NCI-H187 (cell line): ENCODE measurements at places on chromosomes 2 and 18.
A peak's percentile ranks its signal among the peaks of the same experiment; 100 is the strongest.

DNA sequence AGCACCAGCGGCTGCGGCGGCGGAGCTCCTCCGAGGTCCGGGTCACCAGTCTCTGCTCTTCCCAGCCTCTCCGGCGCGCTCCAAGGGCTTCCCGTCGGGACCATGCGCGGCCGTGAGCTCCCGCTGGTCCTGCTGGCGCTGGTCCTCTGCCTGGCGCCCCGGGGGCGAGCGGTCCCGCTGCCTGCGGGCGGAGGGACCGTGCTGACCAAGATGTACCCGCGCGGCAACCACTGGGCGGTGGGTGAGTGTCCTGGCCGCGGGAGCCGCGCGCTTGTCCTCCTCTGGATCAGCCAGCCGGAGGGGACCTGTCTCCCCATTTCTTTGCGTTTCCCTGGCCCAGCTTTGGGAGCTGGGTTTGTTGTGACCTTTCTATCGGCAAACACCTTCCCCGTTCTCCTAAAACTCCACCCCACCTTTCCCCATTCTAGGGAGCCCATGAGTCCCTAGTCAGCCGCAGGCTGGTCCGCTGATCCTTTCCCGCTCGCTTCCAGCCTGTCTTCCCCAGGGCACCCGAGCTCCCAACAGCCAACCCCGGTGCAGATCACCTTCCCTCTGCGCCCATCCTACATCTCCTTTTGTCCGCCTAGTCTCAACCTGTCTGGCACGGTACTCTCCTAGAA, 316 bp downstream of the GRP start:
- no peak for DNase-seq

- DNase-seq, result no peak
Measured at GRCh38 chr2:55063713-55064323, 13.6 kb upstream of the RTN4 start.

- DNase-seq, result no peak
Measured at GRCh38 chr2:186407611-186408010, 78.4 kb upstream of the ZC3H15 start.

DNA sequence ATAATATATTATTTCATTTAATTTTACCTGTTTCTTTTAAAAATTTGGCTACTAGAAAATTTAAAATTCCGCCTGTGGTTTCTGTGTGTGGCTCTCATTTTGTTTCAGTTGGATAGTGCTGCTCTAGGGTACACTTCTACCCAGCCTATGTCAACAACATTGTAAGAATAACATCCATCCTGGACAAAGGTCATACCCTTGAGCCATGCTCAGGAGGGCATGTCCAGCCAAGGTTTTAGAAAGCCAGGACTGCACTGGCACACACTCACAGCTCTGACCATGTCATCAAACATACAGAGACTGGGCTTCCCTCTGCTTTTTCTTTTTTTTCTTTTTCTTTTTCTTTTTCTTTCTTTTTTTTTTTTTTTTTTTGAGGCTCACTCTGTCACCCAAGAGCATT, 96.1 kb downstream of the CTIF start:
- no peak for DNase-seq

- no peak for DNase-seq
Measured at GRCh38 chr2:222269132-222269531, 29.7 kb downstream of the PAX3 start.

GRCh38 chr2:172214252-172214651, 111.6 kb upstream of the DLX2 start:
- DNase-seq, result no peak

- no peak for DNase-seq
Measured at GRCh38 chr2:149586063-149586462, 1.5 kb downstream of the MMADHC start.

DNA sequence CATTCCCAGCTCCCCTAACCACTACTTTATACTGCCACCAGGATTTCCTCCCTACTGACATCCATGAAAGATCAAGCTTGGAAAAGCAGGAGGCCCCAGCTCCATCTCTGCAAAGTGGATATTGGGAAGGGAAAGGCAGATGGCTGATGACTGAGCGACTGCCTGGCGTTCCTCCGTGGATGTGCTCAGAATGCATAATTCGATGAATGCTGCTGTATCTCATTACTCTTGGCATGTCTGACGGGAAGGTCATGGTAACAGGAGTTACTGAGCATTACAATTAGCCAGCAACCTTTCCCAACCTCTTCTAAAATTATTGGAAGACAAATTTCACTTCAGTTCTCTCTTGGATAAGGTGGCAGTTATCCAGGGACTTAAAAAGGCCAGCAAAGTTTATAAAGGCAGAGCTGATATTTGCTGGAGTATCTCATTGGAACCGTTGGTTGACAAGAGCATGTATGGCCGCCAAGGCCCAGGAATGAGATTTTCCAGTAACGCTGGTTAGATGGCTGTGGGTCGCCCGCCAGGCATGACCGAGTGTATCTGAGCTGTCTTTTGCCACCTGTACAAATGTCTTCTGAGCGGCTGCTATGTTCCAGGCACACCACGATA, 34.5 kb downstream of the KCNE4 start:
- DNase-seq, result no peak

- no peak for DNase-seq
Measured at GRCh38 chr2:1510176-1510575, 96.9 kb downstream of the TPO start.

DNA sequence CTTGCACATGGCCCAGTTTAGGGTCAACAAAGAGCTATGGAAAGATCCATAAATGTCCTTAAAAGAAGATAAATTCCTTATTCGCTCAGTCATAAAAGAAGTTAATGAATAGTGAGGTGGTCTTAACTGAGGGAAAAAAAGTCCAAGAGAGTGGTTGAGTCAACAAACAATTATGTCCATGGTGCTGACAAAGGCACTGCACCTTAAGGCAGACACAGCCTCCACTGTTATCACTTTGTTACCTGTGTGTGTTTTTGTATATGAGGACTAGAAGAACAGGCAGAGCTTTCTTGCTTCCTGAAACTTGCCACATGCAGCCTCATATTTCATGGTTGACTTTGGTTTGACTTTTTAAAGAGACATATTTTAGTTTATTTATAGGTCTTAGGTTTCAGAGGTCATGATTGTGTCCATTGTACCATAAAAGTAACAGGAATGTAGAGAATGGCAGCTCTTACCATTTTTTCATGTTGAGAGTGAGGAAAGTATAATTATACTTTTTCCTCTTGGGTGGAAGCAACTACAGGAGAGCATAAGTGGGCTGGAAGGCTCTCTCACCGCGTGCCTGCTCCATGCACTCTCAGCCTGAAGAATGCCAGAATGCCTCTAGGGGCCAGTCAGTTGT, 93.6 kb downstream of the XRCC5 start:
- DNase-seq, result no peak

GRCh38 chr2:224573724-224574123, 11.4 kb downstream of the CUL3 start:
- DNase-seq, result no peak

DNA sequence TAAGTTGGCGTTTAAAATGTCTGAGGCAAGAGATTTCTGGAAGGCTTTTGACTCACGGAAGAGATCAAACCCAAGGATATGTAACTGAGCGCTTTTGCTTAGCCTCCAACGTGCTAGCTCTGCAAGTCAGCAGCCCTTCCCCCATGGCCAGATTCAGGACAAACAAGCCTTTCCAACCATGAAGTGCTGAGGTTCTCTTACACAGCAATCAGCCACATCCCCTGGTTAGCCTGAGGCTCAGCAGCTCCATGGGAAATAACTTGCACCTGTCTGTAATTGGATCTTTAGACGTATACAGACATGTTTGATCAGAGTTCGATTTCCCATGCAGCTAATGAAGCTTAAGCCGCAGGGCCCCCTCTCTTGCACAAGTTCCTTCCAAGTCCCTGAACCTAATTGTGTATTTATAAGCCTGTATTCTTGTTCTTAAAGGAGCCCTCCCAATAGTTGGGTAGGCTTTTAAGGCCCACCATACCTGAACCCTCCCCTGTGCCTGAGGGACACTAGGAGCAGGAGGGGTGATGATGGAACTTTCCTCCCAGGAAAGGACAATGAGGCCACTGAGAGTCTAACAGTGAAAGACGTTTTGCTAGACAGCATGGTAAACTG, 2.1 kb upstream of the TMEM131 start:
- peak; percentile 54 for DNase-seq

DNA sequence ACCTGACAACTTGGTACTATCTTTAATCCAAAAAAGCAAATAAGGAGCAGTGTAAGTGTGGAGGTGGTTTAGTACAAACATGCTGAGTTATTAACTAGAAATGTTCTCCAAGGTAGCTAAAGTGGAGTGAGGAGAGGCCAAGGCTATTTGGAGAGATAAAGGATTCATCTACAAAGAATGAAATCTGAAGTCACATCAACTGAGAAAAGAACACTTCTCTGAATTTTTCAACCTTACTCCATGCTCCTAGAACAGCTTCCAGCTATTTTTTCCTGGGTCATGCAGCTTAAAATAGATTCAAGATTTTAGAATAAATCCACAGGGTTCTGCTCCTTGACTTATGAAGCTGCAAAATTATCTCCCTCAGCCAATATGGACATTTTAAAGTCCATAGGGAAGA, 18.7 kb downstream of the IMMT start:
- DNase-seq, result no peak

DNA sequence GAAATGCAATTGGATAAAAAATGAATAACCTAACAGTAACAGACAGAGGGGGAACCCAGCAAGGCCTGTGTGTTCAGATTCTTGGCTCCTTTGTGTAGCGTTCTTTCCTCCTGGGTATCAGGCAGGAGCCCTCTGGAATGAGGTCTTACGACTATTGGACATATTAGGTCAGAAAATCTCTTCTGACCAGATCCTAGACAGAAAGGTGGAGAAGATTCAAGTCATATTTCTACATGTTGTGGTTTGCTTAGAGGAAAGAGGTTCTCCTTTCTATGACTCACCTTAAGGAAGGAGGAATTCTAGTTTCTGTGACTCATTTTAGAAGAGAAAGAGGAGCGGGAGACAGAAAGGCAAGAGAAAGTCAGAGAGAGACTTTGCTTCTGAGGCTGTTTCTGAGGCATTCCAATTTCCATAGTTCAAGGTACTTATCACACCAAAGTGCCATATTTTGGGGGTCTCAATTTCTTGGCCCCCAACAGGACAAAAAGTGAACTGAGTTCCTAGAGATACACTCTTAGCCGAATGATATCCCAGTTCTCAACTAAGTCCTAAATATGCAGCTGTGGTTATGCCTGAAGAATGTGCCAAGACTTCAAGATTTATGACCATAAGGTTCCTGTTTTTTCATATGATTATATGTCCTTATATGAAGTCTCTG, 618.6 kb downstream of the ZEB2 start:
- DNase-seq, result no peak

DNA sequence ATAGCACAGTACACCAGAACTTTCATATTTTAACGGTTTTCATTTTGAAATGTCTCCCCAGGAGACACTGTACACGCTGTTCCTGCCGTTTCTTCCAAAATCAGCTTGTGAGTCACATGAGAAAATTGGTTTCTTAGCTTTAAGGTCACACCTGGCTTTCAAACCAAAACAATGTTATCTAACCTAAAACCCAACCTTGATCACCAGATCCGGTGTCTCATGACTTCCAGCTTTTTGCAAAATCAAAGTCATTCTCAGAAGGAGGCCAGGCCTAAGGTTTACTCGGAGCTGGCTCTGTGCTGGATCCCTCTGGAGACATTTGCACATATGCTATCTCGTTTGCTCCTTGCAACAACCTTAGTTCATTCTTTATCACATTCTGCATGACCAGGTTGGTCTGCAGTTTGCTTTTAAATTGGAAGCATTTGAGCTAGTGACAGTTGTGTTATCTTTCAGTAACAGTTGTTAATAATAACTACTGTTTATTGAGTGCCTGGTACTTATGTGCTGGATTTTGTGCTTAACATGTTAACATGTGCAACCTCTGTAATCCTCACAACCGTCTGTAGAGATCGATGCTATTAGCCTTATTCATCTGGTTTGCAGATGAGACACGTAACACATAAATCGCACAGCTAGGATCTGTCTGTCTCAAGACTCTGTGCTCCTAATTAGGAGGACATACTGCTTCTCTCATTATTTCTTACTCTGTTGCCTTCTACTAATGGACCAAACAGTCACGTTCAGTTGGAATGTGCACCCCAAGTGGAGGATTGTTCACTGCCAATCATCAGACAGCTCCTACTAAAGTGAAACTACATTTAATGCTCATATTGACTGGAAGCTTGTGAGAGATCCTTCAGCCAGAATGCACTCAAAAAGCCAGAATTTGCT, 105.5 kb downstream of the RNF144A start:
- DNase-seq, result no peak

GRCh38 chr2:199465988-199466691, 8.4 kb upstream of the SATB2 start:
- DNase-seq, result no peak

- peak; percentile 68 for DNase-seq
Measured at GRCh38 chr2:120878970-120879369, 143.3 kb downstream of the GLI2 start.

DNA sequence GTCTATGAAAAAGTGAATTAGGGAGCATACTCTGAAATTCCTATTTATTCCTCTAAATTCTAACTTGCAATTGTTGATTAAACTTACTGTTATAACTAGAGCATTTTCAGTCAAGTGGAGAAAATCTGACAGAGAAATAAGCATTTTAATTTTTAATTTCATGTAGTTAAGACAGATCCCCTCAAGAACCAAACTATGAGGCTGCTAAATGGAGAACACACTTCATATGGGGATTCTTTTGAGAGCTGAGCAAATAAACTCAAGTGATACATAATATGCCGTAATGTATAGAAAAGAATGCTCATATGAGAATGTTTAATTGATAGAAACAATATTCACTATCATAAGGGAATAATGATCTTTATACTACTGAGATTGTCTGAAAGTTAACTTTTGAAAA, 340.8 kb downstream of the ERBB4 start:
- DNase-seq, result no peak

- no peak for DNase-seq
Measured at GRCh38 chr2:23803264-23803964, 123.5 kb downstream of the ATAD2B start.

GRCh38 chr2:5372141-5372540, 320.0 kb upstream of the SOX11 start:
- DNase-seq, result no peak

DNA sequence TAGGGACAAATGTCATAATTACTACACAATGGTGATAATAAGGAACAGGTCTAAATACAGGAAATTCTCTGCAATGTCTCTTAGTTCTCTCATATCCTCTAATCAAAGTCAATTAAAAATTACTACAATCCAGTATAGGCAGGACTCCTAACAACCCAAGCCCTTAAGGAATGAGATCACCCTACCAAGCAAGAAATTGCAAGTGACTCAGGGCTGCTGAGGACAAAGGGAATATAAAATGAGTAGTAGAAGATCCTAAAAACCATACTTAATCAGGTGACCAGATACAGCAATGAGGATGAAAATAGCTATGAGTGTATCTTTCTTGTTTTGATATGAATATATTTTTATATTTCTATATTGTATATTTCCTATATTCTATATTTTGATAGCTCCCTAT, 250.0 kb upstream of the DCC start:
- no peak for DNase-seq

DNA sequence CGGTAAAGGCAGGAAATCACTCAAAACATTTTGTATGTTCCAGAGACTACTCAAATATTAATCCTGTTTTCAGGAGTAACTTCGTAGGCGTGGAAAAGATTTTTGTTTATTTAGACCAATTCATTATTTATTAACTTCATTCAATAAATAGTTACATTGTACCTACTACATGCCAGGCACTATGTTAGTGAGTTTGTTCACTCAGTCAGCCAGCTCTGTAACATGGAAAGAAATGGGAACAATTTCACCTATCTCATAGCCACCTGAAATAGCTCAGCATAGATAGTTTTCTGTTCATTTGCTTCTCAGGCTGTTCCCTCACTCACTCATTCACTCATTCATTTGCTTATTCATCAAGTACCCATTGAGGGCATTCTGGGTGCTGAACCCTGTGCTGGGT, 34.6 kb downstream of the TTC39C start:
- DNase-seq, result no peak
